ENCODE measurements at places on chromosomes 13 and 19. TPM values are rescaled to one million over a fixed set of nuclear protein-coding genes. Genes with fewer than 3 reads are reported as not detected.

DNA sequence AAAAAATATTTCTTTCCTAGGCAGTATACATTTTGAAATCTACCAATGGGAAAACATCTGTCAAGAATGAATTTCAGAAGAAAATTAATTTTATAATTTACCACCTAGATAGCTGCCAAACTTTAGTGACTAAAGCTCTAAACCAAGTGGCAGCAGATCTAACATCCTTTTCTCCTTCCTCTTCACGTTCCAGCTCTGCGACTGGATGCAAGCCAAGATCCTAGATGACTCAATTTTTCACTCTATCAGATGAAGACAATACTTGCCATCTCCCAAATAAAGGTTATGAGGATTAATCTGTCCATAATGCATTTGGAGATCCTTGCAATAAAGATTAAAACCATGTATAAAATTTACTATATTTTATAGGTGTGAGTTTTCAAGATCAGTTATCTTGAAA is 66.7 kb upstream of the MIR17HG start:
- DNase-seq = no peak

DNA sequence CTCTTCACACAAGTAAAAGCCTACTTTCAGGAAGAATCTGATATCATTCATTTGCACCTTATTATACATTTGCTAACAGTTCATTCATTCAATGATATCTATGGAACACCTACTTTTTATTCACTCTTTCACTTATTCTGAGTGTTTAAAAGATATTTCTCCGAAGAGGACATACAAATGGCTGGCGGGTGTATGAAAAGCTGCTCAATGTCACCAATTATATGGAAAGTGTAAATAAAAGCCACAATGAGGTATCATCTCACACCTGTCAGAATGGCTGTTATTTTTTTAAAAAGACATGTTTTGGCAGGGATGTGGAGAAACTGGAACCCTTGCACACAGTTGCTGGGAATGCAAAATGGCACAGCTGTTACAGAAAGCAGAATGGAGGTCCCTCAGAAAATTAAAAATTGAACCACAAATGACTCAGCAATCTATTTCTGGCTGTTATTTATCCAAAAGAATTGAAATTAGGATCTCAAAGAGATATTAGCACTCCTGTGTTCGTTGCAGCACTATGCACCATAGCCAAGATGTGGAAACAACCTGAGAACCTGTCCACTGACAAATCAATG is 127.6 kb upstream of the IRS2 start:
- no peak for DNase-seq

GRCh38 chr19:43739439-43740235 is 15.1 kb downstream of the SMG9 start:
- peak; percentile 90 for DNase-seq

The ERICH6B gene
- not detected for total RNA-seq

DNA sequence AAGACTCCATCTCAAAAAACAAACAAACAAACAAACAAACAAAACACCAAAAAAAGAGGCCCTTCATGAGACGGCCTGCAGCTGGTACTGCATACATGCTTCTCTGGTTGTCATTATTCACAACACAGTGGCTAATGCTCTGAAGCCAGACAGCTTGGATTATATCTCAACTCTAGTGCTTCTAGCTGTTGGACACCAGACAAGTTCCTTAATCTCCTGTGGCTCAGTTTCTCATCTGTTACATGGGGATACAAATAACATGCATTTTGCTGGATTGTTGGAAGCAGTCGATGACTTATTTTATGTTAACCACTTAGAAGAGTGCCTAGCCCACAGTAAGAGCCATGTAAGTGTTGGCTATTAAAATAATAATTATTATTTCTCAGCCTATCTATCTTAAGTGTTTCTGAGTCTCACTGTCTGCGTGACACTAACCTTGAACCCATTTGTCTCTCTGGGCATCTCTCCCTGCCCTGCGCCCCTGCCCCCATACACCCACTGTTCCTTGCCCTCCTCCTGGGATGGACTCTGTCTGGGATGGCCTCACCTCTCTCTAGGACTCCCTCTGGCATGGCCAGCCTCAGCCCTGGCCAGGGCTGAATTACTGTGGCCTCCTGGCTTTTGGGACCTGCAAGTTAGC is 3.1 kb upstream of the JUNB start:
- DNase-seq = peak; percentile 28

The ZNF554 gene
- 3.9 TPM for total RNA-seq

The CD37 gene
- 5.6 TPM for total RNA-seq

The POLRMT gene
- 48.3 TPM for total RNA-seq

The SIGLEC12 gene
- total RNA-seq = 0.22 TPM

GRCh38 chr19:23561341-23561740 is 125.7 kb downstream of the ZNF675 start:
- no peak for DNase-seq
